ENCODE measurements at places on chromosomes 7 and 10. TPM values are rescaled to one million over a fixed set of nuclear protein-coding genes. Genes with fewer than 3 reads are reported as not detected.

The IFIT1B gene
- total RNA-seq, result not detected

The GPR85 gene
- 0.42 TPM for total RNA-seq

The GRM3 gene
- not detected for total RNA-seq

The UPK3B gene
- total RNA-seq, result 0.22 TPM
